Activated T-helper 1 cell treated with anti-CD3 and anti-CD28 coated beads, Interleukin-2, amount 50 U/mL, for 16 hours (primary cell): ENCODE measurements at places on chromosomes 5 and 9.

GRCh38 chr9:105299190-105299854, 54.9 kb downstream of the SLC44A1 start:
- DNase-seq, result no peak

DNA sequence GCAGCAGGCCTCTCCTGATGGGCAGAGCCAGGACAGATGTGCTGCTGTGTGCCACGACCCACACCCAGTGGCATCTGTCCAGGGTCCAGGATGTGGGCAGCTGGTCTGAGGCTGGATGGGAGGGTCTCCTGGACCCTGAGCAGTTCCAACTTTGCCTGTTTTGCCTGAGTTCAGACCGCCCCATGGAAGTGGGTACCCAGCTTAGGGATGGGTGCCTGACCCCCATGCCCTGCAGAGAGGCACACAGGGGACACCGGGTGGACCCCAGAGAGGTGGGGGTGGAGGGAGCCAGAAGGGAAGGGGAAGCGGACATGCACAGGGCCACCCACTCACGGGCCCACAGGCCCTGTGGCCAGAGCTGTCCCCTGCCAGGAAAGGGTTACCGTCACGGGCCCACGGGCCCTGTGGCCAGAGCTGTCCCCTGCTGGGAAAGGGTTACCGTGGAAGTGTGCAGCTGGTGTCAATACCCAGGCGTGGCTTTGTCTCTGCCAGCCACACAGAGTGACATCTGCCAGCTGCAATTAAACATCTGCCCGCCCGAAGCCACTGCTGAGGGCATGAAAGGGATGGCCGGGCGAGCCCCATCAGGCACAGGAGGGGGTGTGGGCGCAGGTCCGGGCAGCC, 50.0 kb downstream of the NACC2 start:
- no peak for DNase-seq

DNA sequence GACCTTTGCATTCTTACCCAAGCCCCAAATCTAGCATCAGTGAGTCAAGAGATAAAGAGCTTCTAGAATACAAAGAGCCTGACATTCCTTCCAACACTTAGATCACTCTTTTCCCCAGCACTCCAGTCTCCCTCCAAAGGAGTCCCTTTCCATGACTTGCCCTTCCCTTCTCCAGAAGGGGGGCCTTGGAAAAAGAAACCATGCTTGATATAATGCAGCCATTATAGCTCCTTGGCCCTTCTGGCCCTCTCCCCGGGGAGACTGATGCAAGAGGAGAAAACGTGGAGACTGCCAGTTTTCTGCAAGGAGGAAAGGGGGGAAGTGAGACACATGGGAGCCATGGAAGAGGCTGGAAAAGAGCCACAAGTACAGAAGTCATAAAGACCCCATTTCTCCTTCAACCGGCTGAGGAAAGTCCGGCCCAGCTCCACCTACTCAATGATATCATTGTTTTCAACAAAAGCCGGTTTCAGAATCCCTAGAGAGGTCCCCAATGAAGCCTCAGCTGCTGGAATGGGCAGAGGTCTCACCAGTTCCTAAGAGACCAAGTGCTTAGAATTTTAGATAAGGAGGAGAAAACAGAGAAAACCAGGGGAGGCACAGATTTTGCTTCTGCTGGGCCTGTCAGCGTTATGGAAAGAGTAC, 29.0 kb downstream of the ADAM19 start:
- no peak for DNase-seq

GRCh38 chr5:14270209-14270702, 127.1 kb downstream of the TRIO start:
- no peak for DNase-seq

DNA sequence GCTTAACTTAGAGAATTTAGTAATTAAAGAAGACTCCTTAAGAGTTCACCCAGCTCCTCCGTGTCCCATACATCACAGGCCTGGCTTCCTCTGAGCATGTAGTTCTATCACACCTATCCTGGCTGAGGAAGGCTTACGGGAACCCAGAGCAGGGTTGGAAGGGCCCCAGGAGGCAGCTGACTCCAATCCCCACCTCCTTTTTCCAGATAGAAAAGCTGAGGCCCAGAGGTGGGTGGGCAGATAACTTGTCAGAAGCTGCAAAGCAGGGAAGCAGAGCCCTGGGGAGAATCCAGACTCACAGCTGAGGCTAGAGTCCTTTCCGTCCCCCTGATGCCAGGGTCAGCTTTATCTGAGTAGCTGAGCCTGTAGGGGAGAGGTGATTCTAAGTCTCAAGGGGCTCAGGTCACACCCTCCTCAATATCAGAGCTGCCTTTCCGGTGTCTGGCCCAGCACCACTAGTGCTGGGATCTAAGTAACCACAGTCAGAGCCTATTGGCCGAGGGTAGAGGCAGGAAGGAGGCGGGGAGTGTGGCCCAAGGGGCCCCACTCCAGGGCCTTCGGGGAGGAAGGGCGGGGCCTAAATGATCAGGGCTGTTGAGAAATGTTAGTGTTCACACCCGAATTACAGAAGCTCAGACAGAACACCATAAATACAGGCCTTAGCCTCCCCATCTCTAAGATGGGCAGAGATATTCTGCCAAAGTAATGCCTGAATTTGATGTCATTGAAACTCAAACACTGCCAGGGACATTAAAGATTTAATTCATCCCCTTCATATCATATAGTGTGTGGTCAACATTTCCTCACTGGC, 9.9 kb downstream of the CCDC69 start:
- DNase-seq, result peak; percentile 68

- no peak for DNase-seq
Measured at GRCh38 chr5:13957032-13957645, 12.7 kb upstream of the DNAH5 start.
